ENCODE measurements at places on chromosomes 2 and 18. TPM values are rescaled to one million over a fixed set of nuclear protein-coding genes. Genes with fewer than 3 reads are reported as not detected.

COL6A3 gene
- 1.3 TPM for total RNA-seq

PFN4 gene
- not detected for total RNA-seq

- peaks cover 58% of the 10 kb centered on the region for H3K27me3 ChIP-seq
- no peak overlapping the region for H3K27ac ChIP-seq
- H3K4me3 ChIP-seq: no peak overlapping the region
- H3K4me1 ChIP-seq: peaks cover 10% of the 10 kb centered on the region
Observed at GRCh38 chr2:98937906-98938305, 1.9 kb upstream of the CRACDL start.

GRCh38 chr2:120907822-120908221 is 172.2 kb downstream of the GLI2 start:
- no peaks in the 10 kb centered on the region for H3K4me1 ChIP-seq
- H3K4me3 ChIP-seq: no peak overlapping the region
- no peak overlapping the region for H3K27ac ChIP-seq
- DNase-seq: no peak
- peaks cover under 1% of the 10 kb centered on the region for H3K27me3 ChIP-seq

GRCh38 chr18:61308795-61309393 is 24.3 kb upstream of the CDH20 start:
- H3K36me3 ChIP-seq: no peaks in the 10 kb centered on the region
- no peak overlapping the region for H3K27ac ChIP-seq
- no peaks in the 10 kb centered on the region for H3K27me3 ChIP-seq
- no peaks in the 10 kb centered on the region for H3K4me1 ChIP-seq
- DNase-seq: no peak
- H3K4me3 ChIP-seq: no peak overlapping the region

DNA sequence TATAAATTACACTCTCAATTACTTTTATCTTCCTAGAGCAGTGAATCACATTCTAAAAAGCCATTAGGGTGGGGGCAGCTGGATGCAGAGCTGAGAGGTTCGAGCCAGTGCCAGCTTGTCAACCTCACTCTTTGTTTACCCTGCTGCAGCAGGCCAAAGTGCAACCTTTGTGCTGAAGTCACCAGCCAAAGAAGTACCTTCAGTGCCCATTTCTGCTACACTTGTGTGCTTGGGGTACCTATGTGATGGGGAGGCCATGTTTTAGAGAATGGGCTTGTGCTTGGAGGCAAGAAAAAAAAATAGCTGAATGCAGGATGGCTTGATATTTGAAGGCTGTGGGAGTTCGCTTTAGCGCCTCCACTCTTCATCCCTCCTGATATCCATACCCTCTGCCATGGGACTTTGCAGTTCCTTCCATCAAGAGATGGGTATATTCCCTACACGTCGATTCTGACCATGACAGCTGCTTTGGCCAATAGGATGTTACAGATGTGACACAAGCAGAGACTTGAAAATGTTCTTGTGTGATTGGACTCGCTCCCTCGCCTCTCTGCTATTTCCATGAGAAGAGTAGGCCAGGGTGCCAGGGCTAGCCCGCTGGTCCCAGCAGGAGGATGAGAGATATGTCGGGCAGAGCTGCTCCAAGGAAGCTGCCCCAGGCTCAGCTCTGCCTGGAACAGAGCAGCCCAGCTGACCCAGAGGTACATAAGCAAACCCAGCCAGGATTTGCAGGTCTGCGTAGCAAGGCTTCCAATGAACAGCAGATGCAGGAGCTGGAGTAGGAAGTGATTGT is 12.7 kb upstream of the FZD5 start:
- no peak overlapping the region for H3K4me3 ChIP-seq
- H3K27me3 ChIP-seq: peaks cover 23% of the 10 kb centered on the region
- no peak for DNase-seq
- no peaks in the 10 kb centered on the region for H3K4me1 ChIP-seq
- no peak overlapping the region for H3K27ac ChIP-seq

- no peaks in the 10 kb centered on the region for H3K4me1 ChIP-seq
- H3K27ac ChIP-seq: no peak overlapping the region
- H3K36me3 ChIP-seq: no peaks in the 10 kb centered on the region
- no peak overlapping the region for H3K4me3 ChIP-seq
- H3K27me3 ChIP-seq: peaks cover 3% of the 10 kb centered on the region
Observed at GRCh38 chr2:166091439-166091838, 36.4 kb downstream of the SCN1A start.

GRCh38 chr2:85376291-85377065 is 21.9 kb downstream of the ELMOD3 start:
- DNase-seq: no peak
- peaks cover 48% of the 10 kb centered on the region for H3K36me3 ChIP-seq
- no peak overlapping the region for H3K4me3 ChIP-seq
- H3K4me1 ChIP-seq: no peaks in the 10 kb centered on the region
- no peak overlapping the region for H3K27ac ChIP-seq

- no peak overlapping the region for H3K27ac ChIP-seq
- no peak overlapping the region for H3K4me3 ChIP-seq
- DNase-seq: no peak
- H3K36me3 ChIP-seq: peaks cover 53% of the 10 kb centered on the region
- no peaks in the 10 kb centered on the region for H3K27me3 ChIP-seq
- peaks cover 2% of the 10 kb centered on the region for H3K4me1 ChIP-seq
Observed at GRCh38 chr2:202290316-202290715, 24.8 kb downstream of the NOP58 start.

GRCh38 chr2:34979148-34979547 is 1376.4 kb upstream of the CRIM1 start:
- H3K4me3 ChIP-seq: no peak overlapping the region
- no peaks in the 10 kb centered on the region for H3K36me3 ChIP-seq
- H3K27me3 ChIP-seq: no peaks in the 10 kb centered on the region
- no peaks in the 10 kb centered on the region for H3K4me1 ChIP-seq
- no peak for DNase-seq
- H3K27ac ChIP-seq: no peak overlapping the region

DNA sequence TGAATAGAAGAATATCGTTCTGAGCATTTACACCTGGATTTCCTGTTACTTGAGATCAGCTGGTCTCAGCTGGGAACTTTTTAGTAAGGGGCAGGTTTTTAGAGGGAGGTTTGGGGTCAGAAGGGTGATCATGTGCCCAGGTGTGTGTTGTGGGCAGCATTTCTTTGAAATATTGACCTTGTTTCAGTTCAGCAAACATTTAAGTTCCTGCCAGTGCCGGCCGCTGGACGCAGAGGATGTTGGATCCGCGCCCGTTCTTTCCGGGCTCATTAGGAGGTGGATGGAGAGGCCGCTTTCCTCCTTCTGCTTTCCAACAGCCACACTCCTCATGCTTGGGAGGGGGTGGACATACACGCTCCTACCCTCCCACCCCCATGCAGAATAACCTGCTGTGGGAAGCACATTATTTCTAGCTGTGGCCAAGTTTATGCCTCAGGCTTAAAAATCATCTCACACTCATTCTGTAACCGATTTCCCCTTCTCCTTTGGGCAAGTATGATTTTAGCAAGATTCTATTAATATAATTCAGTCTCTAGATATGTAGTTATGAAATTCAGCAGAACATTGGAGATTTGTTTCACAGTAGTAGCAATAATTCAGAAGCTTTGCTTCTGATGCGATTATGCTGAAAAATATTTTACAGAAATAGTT is 131.4 kb downstream of the ZNF236 start:
- H3K27me3 ChIP-seq: no peaks in the 10 kb centered on the region
- H3K36me3 ChIP-seq: peaks cover 57% of the 10 kb centered on the region
- no peak overlapping the region for H3K27ac ChIP-seq
- H3K4me3 ChIP-seq: no peak overlapping the region

DNA sequence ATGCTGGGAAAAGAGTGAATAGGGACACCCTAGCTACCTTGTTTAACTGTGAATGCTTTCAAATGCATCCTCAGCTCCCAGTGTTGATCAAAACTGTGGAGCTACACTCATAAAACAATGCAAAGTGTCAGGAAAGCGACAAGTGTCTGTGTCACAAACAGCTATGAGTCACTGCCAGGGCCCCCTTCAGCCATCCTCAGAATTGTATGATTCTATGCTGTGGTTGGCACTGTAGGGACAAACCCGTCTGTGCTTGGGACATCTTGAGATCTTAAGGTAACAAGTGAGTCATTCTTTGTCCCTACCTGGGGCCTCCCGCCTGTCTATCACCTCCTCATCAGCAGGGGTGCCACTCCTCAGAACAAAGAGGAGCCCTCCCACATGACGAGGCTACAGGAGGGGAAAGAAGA is 42.4 kb downstream of the KLF7 start:
- H3K4me1 ChIP-seq: peaks cover 32% of the 10 kb centered on the region
- no peak overlapping the region for H3K27ac ChIP-seq
- H3K27me3 ChIP-seq: no peaks in the 10 kb centered on the region
- DNase-seq: peak; percentile 21

DNA sequence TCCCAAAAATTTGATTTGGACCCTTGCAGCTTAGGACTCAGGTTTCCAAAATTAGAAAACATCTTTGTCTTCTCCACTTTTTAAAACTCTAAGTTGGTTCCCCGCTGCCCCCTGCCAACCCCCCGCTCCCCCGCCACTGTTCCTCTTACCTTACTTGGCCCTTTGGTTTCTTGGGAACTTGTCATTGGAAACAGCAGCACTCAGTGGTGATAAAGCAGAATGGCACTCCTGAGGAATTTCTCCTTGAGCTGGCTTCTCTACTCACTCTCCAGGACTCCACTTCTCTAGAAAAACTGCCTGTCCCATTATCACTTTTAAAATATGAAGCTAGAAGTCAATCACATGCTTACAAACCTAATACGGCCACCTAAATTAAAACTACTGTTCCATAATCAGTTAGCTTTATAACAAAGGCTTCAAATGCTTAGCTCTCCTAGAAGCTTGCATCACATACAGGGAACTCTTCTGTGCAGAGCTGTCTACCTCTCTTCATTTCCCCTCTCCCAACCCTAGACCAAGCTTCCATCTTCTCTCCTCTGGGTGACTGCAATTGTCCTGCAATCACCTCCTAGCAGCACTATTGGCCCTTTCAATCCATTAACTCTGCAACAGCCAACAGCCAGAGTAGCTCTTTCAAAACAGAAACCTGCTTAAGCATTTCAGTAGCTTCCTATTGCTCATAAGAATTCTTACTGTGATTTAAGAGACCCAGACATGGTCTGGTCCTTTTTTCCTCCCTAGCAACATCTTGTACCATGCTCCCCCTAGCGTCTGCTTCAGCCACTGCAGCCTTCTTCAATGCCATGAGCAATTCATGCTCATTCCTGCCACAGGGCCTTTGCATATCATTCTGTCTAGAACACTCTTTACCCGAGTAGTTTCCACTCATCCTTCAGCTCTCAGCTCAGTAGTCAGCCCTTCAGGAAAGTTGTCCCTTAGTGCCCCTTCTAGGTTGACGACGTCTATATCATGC is 15.2 kb upstream of the PLEKHM3 start:
- peak; percentile 77 for DNase-seq
- H3K4me3 ChIP-seq: no peak overlapping the region
- no peaks in the 10 kb centered on the region for H3K4me1 ChIP-seq
- H3K36me3 ChIP-seq: no peaks in the 10 kb centered on the region
- H3K27ac ChIP-seq: no peak overlapping the region

DNA sequence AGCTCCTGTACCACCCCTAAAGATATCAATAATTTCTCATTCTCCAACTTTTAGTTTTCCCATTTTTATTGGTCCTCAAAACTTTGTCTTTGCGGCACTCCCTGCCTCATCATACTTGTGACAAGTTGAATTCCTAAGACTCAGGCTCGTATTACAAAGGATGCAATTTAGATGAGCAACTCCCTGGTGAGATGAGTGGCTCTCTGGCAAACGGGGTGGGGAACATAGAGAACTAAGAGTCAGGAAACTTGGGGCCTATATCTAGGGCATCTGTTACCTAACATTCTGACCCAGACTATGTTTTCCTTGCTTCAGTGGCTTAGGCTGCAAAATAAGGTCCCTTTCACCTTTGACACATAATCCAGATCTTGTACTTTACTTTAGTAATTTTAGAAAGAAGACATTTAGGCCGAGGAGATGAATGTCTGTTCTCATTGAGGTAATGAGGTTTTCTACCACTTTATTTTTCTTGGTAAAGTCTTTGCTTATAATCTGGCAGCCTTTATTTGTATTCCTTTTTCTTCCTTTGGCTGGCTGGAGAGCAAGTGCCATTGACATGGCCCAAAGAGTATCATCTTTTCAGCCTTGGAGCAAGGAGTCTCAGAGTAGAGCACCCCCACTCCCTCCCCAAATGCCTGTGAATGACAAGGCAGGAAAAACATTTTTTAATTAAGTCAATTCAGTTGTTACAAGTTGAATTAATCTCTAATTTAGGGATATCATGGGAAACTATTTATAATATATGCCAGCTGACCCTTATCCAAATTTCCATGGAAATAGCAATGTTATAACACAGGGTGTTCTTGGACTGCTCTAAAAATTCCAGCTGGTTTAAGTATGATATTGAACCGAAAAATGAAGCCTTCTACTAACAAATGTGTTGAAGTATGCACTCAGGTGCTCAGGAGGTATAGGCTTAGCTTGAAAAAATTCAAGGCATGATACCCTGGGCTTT is 15.2 kb downstream of the TSPYL6 start:
- H3K4me3 ChIP-seq: no peak overlapping the region
- no peaks in the 10 kb centered on the region for H3K27me3 ChIP-seq
- H3K4me1 ChIP-seq: no peaks in the 10 kb centered on the region
- no peaks in the 10 kb centered on the region for H3K36me3 ChIP-seq
- H3K27ac ChIP-seq: no peak overlapping the region
- DNase-seq: no peak

Measured in activated CD4-positive, alpha-beta memory T cell treated with anti-CD3 and anti-CD28 coated beads, Interleukin-2, amount 10 ng/mL, durations not matched to agents 7 days and 5 days (primary cell).